ENCODE measurements at places on chromosomes 5 and 9.
A peak's percentile ranks its signal among the peaks of the same experiment; 100 is the strongest.

- DNase-seq = no peak
These were observed 59.3 kb downstream of the RGS3 start for GRCh38 chr9:113522858-113523257.

GRCh38 chr9:137173796-137174664 lies 2.2 kb upstream of the TMEM210 start:
- DNase-seq = no peak

- DNase-seq = no peak
These were observed 1.4 kb downstream of the TJP2 start for GRCh38 chr9:69175486-69175885.

DNA sequence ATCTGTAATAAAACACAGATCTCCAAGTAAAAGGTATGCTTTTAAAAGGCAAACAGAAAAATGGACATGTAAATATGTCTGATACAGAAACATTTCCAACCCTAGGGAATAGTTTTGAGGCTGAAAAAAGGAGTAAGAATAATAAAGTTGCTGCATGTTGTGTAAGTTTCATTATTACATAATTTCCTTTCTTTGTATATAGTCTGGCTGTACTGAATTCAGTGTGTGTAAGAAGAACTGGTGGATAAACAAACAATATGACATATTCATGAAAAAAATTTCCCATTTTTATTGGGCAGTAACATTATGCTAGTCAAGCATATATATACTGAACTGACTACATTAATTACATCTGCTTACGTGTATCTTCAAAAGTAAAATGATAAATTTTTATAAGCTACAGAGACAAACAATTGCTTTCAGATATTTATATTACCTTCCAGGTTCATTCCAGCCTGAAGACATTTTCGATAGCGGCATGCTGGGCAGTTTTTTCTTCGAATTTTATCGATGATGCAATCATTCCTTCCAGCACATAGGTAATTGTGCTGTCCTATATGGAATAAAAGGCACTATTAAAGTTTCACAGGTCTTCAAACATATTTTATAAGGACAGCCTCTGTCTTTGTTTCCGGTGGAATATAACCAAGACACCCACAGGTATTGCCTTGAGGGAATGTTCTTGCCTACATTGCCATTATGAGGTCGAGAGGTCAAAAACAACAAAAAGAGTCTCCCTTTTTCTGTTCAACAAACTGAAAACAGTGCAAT lies 93.6 kb downstream of the NR3C1 start:
- no peak for DNase-seq

DNA sequence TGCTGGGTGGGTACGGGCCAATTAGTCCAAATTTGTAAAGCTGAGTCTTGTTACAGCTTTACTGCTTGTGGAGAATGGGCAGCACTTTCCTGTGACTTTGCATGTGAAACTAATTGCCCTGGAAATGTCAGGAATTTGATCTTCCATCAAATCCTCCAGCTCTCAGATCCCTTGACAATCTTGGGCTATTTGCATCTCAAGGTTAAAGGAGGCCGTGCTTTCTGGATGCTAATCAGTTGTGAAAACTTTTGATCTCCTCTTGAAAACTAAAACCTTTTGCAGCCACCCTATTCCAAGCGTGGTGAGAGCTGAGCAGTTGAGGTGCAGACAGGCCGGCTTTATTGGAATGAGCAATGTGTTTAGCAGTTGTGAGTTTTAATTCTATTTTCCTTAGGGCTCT lies 68.0 kb upstream of the CLINT1 start:
- no peak for DNase-seq

- DNase-seq = no peak
These were observed 802 bp downstream of the CCDC107 start for GRCh38 chr9:35658968-35659220.

DNA sequence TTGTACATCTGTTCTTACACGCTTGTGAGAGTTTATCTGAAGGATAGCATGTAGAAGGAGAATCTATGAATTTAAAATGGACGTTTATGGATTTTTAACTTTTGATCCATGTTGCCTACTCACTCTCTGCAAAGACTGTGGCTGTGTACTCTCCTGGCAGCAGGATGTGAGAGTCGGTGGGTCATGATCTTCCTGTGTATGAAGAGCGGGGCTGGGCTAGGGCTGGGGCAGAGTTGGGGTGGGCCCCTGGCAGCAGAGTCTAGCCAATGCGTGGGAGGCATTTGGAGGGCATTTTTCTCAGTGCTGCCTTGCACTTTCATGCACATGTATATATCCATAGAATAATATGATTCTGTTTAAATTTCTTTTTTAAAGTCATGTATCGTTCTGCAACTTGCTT lies 24.0 kb upstream of the DAB2IP start:
- no peak for DNase-seq

GRCh38 chr5:68369457-68370125 lies 154.0 kb downstream of the PIK3R1 start:
- peak; percentile 26 for DNase-seq

- DNase-seq = no peak
These were observed 17.6 kb downstream of the PDGFRB start for GRCh38 chr5:150137997-150138396.

DNA sequence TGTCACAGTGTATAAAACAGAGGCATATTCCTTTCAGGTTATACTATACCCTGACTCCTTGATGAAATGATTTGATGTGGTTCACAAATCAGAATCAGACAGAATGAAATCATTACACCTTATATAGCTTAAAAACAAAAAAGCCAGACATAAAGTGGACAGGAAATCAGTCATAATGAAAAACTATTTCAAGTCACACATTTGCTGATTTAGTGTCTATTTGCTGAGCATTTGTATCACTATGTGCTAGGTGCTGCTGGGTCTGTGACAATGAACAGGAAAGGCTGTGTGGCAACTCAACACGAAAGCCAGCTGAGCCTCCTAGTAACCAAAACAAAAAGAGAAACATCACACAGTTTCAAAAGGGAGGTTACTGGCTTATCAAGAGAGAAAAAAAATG lies 194.0 kb downstream of the EFNA5 start:
- DNase-seq = no peak

DNA sequence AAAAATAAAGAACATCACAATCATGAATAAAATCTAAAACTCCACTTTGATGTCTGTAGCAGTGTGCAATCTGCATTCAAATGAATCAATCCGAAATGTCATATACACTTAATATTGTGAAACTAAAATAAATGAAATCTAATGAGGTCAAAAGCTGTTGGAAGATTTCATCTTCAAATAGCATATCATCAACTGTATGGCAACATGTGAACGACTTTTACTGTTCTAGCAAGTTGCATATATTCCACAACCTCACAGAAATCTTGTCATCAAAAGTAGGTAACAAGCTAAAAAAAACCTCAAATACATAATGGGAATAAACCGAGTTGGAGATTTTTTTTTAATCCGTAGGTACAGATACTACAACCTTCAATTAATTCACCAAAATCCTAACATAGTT lies 1.2 kb downstream of the PTBP3 start:
- no peak for DNase-seq

- DNase-seq = no peak
These were observed 41.1 kb downstream of the ISOC1 start for GRCh38 chr5:129135633-129136032.

GRCh38 chr5:73451224-73452130 lies 2.9 kb upstream of the FOXD1 start:
- peak; percentile 62 for DNase-seq

- no peak for DNase-seq
These were observed 66.9 kb downstream of the SPATA31C2 start for GRCh38 chr9:88071331-88071730.

DNA sequence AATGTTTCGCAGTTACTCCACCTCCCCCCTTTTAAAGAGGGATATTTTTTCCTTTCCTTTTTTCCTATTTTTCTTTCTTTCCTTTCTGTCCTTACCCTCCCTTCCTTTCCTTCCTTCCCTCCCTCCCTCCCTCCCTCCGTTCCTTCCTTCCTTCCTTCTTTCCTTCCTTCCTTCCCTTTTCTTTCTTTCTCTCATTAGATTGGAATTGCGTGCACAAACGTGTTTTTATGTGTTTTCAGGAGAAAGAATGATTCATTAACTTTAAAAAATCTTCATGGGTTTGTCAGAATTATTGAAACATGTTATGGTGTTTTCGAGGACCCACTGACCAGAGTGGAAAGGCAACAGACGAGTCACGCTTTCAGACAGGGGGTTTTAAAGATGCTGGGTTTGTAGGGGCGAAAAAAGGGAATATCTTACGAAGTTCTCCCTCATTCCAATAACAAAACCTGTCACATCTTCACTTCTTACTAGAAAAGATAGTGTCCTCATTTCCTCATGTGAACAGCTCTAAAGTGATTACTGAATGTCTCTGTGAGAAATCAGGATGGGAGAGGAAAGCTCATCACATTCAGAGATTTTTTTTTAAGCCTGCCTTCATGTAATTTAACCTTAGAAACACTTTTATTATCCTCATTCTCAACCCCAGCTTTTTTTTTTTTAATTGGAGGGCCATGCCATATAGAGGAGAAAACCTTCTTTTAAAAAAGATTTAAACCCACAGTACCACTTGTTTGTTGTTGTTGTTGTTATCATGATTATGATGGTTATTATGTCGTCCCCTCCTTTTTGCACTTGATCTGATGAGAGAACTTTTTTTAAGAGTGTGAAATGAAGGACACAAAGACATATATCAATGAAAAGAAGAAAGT lies 21.9 kb downstream of the NR2F1 start:
- DNase-seq = no peak

All from stimulated activated CD8-positive, alpha-beta memory T cell treated with anti-CD3 and anti-CD28 coated beads, Interleukin-2, amount 100 ng/mL, for 48 hours (primary cell).